A549 treated with Mapracorat at 1 μM for 4 hours (cell line): ENCODE measurements at places on chromosomes 1 and 21. TPM values are rescaled to one million over a fixed set of nuclear protein-coding genes. Genes with fewer than 3 reads are reported as not detected.

The PTPN14 gene
- total RNA-seq, result 8.0 to 13.6 TPM (median 10.7 TPM) in 5 replicates

The SPRR5 gene
- total RNA-seq, result not detected in 5 replicates

The SLC27A3 gene
- 0.82 to 1.8 TPM (median 1.4 TPM) in 5 replicates for total RNA-seq

The FCRLA gene
- not detected in 5 replicates for total RNA-seq

The OR2L3 gene
- not detected in 5 replicates for total RNA-seq

The RIPPLY3 gene
- total RNA-seq, result 0.30 to 0.78 TPM (median 0.47 TPM) in 5 replicates

The RUNX3 gene
- 4.2 to 6.5 TPM (median 5.7 TPM) in 5 replicates for total RNA-seq

The NR1I3 gene
- not detected in 5 replicates for total RNA-seq

The CYP4A11 gene
- not detected in 5 replicates for total RNA-seq

The COL8A2 gene
- 0.08 to 0.15 TPM (median 0.12 TPM) in 5 replicates for total RNA-seq

The PRR9 gene
- not detected in 5 replicates for total RNA-seq

The LRRN2 gene
- 11.7 to 15.3 TPM (median 12.7 TPM) in 5 replicates for total RNA-seq

The OR2W3 gene
- total RNA-seq, result not detected in 5 replicates

The BARHL2 gene
- total RNA-seq, result not detected in 5 replicates

The FCRLB gene
- total RNA-seq, result 1.3 to 2.1 TPM (median 1.6 TPM) in 5 replicates

The UMODL1 gene
- total RNA-seq, result not detected in 5 replicates

The PHTF1 gene
- 12.7 to 15.0 TPM (median 14.6 TPM) in 5 replicates for total RNA-seq

The BCAS2 gene
- 23.5 to 29.1 TPM (median 26.1 TPM) in 5 replicates for total RNA-seq

The ARHGEF10L gene
- total RNA-seq, result 5.2 to 7.7 TPM (median 7.0 TPM) in 5 replicates

The SRGAP2C gene
- total RNA-seq, result 6.1 to 10.4 TPM (median 7.1 TPM) in 5 replicates

The KCND3 gene
- 0.01 to 0.02 TPM in 2 of 5 replicates, not detected in the others for total RNA-seq

The LAPTM5 gene
- 0.13 to 0.42 TPM (median 0.24 TPM) in 5 replicates for total RNA-seq

The TDRD5 gene
- total RNA-seq, result 0.05 TPM in 2 of 5 replicates, not detected in the others

The AMY1A gene
- total RNA-seq, result not detected in 5 replicates

The FNDC10 gene
- 5.8 to 8.8 TPM (median 8.1 TPM) in 5 replicates for total RNA-seq

The TAL1 gene
- not detected in 5 replicates for total RNA-seq
